ENCODE measurements at places on chromosomes 4 and X.

DNA sequence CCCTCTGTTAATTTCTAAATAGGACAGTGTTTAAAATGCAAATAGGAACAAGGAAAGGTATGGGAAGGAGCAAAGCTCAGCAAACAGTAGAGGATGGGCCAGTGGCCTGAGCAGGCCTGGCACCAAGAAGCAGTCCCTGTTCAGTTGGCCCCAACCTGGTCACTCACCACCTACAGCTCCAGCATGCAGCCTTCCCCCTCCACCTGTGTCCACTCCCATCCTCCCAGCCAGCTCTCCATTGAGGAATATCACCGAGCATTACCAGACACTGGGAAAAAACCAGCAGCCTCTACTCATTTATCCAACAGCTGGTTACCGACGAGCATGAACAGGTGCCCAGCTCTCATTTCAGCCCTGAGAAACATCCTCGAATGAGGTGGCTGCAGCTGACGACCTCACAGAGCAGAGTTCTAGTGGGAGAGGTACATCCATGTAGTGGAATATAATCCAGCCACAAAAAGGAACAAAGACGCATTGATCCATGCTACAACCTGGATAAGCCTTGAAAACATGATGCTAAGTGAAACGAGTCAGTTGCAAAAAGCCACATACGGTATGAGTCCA lies 25.6 kb downstream of the CD99L2 start:
- no peak for DNase-seq

- no peak for DNase-seq
Measured at GRCh38 chr4:110798687-110799086, 175.8 kb upstream of the PITX2 start.

DNA sequence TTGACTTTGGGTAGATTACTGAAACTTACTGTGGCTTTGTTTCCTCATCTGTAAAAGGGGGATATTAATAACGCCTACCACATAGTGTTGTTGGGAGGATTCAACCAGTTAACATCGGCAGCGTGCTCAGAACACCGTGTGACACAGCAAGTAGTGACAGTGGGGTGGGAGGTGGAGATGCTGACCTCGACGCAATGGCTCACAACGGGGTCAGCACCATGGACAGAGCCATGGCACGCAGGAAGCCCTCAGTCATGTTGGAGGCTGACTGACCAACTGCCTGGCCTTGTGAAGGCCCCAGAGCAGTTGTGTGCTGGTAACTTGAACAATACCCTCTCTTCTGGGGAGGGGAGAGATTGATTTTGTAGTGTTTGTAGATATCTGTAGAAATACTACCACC lies 93.2 kb downstream of the WFS1 start:
- no peak for DNase-seq

DNA sequence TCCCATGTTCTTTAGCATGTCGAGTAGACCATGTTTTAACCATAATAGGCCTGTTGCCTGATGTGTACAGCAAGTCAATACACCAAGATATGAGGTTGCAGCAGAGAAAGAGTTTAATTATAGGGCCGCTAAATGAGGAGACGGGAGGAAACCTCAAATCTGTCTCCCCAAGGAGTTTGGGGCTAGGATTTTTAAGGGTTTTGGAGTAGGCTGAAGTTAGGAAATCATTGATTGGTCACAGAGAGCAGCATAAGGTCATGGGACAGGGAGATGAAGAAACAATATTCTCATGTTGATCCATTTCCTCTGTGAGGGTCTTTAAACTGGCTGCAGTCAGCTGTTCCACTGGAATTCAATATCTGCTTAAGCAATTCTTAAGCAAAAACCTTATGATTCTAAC lies 160.2 kb upstream of the GALNT7 start:
- no peak for DNase-seq

DNA sequence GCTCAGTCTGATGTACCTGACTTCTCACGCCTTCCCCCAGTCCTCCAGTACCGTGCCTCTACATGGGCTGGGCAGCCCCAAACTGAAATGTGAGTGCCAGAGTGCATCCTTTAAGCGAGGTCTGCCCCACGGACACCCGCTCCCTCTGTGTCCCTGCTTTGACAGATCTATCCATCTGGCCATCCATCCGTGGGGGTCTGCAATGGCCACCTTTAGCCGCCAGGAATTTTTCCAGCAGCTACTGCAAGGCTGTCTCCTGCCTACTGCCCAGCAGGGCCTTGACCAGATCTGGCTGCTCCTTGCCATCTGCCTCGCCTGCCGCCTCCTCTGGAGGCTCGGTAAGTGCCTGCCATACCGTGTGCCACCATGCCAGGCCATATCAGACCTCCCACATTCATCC lies 827 bp downstream of the PORCN start:
- DNase-seq: no peak

DNA sequence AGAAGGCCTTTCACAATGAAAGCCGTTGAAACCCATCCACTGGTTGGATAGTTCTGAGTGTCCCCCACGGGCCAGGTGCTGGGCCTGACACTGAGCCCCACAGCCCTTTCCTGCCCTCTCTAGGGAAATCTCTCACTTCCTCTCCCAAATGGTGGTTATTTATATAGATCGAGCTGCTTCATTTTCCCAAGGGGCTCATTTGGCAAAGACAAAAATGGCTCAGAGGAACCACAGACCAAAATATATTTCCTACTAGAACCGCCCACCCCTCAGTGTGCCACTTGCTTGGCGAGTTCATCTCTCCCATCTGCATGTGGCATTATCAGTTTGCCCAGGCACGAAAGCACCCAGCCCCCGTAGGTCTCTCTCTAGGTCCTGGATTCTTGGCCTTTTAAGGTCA lies 53.3 kb upstream of the STIM2 start:
- no peak for DNase-seq

DNA sequence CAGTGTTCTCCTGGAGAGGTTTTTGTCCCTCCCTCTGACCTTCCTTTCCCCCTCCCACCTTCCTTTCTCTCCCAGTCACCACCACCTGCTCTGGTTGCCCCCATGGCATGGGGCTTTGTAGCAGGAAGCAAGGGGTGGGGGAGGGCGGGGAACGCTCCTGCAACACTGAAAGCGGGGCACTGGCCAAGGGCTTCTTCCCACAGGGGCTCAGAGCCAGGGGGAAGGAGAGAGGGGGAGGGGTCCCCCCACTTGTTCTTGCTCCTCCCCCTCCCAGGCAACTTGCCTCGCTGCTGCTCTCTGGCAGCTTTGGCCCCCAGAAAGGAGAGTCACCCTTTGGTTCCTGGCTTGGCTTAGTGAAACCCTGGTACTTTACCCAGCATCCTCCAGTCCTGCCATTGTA lies 48.4 kb downstream of the BCORL1 start:
- DNase-seq: no peak

GRCh38 chr4:76705472-76705871 lies 192.5 kb downstream of the SOWAHB start:
- DNase-seq: no peak

DNA sequence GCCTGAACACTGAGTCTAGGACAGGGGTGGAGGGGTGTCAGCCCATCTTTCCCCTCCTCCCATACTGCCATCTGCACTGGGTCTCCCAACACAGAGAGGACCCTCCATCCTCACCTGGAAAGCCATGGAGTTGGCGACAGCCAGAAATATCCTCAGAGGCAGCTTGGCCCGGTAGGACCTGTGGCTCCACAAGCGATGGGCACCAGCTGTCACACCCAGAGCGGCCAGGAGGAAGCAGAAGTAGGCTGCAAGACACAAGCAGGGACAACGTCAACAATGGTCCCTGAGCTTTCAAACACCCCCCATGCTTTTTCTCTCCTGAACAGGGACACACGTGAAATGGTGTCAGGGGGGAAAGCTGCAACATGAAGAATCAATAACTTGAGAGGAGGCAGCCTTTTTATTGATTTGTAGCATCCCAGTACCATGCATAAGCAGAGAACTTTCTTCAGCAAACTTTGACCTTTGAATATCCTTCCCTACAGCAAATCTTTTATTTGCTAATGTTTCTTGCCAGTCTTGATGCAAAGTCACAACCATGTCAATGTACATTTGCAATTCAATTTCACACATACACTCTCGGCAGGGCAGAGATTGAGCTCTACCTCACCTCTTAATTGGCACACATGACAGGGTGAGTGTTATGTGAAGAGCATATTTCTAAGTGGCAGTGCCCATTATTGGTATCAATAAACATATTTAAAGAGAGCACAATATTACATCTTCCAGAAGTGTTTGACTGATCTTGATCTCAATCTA lies 93.2 kb downstream of the SCD5 start:
- no peak for DNase-seq

DNA sequence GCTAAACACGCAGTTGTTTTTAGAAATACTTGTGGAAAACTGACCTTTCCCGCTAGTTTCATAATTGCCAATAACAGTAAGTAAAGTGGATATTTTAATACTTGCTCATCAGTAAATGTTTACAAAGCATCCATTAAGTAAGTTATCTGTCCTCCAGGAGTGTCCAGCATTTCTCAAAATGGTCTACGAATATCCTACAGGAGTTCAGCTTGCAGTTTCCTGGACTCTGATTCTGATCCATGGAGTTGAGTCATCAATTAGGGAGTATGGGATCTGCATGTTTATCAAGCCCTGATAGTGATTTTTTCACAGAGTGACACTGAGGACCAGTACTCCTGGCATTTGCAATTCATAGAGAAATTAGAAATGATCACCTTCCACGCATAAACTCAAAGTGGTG lies 325.2 kb upstream of the AADAT start:
- DNase-seq: no peak

DNA sequence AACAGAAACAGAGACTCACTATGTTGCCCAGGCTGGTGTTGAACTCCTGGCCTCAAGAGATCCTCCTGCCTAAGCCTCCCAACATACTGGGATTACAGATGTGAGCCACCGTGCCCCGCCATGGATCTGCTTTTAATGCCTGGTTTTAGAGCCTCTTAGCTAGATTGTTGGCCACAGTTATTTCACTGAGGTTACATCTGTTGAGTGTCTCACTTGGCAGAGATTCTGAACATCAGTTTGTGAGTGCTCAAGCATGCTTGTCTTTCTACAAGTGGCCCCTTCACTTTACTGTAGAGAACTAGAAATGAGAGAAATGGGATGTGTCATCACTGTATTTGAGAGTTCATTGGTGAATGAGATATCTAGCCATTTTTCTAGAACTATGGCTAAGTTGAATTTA lies 218.5 kb downstream of the APBB2 start:
- DNase-seq: no peak

- no peak for DNase-seq
Measured at GRCh38 chrX:16239211-16239610, 71.9 kb downstream of the MAGEB17 start.

- no peak for DNase-seq
Measured at GRCh38 chr4:54973784-54974183, 151.6 kb downstream of the KDR start.

DNA sequence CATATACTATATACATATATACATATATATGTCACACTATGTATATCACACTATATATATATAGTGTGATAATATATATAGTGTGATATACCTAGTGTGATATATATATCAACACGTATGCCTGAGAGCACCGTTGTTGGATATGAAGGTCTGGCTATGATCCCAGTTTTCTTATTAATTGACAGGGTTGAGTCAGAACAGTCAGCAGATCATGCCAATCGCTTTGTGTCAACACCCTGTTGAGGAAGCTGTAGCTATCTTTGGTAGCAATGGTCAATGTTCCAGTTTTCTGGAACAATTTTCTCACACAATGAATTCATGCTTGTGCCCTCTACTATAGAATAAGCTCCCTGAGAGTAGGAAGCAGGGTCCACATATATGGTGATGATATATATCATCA lies 496.0 kb upstream of the AGA start:
- DNase-seq: no peak

DNA sequence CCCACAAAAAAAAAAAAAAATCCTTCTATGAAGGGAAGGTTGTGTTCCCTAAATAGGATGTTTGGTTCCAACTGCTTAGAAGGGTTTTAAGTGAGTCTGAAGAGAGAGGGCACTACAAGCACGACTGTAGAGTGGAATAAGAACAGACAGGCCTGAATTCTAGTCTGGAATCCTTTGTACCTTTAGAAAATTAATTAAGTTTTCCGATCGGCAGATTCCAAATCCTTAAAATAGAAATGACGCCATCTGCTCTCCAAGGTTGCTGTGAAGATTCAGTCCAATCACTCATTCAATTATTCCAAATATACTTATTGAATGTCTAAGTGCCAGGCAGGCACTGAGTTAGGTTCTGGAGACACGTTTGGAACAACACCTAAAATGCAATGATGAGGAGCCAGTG lies 3.8 kb downstream of the HS3ST1 start:
- DNase-seq: no peak

DNA sequence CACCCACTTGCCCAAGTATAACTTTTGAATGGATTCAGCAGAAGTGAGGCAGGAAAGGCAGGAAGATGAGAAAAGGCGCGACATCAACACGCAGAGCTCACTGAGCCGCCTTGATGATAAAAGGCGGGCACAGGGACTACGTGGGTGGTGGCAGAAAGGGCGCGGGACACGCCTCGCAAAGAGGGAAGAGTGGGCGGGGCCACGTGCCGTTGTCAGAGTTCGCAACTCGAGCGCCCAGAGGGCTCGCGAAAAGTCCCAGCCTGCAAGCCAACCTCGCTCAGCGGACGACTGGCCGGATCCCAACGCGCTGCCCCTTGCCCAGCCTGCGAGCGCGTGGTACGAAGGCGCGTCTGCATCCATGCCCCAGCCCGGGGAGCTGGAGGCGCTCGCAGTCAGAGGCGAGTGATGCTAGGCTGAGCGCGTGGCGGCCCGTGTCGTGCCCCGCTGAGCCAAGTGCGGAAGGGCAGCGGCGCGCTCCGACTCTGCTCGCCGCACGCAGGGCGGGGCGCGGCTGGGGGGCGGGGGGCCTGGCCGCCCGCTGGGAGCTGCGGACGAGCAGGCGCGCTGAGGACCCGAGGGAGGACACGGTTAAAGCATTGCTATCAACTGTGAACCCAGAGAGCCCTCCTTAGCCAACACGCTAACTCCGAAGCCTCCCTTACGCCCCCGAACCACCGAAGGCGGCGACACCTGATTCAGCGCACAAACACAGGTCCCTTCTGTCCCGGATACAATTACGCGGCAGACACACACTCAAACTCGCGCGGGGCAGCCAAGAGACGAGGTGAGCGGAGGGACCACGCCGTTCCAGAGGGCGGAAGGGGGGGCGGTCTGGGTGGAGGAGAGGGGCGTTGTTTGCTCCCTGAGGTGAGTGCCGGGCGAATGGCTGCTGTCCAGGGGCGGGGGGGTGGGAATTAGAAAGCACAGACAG lies at the start of gene UGT8:
UGT8 (plus strand) TSS at position 617 of the 931 bp plus-strand sequence. CDS start 24,074 bp downstream, outside the sequence.
- peak; percentile 40 for DNase-seq

- DNase-seq: no peak
Measured at GRCh38 chrX:143025628-143026027, at the start of gene SPANXN4. Gene SPANXN4 (plus strand): TSS chrX:143025928. CDS start chrX:143026015, 87 bp downstream.

- DNase-seq: no peak
Measured at GRCh38 chr4:27366104-27366823, 505.6 kb downstream of the STIM2 start.

- no peak for DNase-seq
Measured at GRCh38 chr4:25908491-25908901, 5.5 kb upstream of the SMIM20 start.

- DNase-seq: peak; percentile 88
Measured at GRCh38 chr4:3302173-3302785, 9.5 kb downstream of the RGS12 start.

- no peak for DNase-seq
Measured at GRCh38 chr4:106287353-106287969, 28.5 kb downstream of the TBCK start.
